HT-29 (cell line): ENCODE measurements at places on chromosomes 5 and 9. TPM values are rescaled to one million over a fixed set of nuclear protein-coding genes. Genes with fewer than 3 reads are reported as not detected.

GRCh38 chr5:139552893-139553575 is 8.1 kb upstream of the UBE2D2 start:
- DNase-seq, result no peak

DNA sequence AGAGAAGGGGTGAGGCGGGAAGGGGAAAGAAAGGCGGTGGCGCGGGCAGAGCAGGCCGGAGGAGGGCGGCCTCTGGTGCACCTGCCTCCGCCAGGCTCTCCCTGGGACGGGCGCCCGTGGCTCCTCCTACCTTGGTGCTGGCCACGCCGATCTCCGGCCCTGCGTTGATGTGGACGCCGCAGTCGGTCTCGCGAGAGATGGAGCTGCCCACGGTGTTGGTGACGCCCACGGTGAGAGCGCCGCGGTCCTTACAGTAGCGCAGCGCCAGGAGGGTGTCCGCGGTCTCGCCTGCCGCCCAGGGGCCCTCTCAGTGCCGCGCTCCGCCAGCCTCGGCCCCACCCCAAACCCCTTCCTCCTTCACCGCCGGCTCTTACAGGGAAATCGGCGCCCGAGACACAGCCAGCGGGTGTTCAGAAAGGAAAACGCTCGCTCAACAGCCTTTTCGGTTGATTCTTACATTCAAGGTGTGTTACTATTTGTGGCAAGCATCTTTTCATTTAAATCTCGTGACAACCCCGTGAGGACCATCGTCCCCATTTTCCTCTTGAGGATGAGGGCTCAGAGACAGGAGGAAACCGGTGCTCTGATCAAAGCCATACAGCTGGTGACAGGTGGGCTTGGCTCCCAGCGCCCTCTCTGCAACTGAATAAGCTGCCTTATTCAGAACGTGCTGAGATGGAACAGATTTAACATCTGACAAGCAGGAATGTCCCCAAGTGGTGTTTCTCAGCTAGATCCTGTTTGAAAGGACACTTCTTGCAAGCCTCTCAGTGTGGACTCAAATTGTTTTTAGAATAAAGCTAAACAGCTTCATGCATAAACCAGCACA is 22.0 kb upstream of the MAPK9 start:
- peak; percentile 89 for DNase-seq

GRCh38 chr5:157309796-157310195 is 43.9 kb downstream of the CYFIP2 start:
- no peak for DNase-seq

DNA sequence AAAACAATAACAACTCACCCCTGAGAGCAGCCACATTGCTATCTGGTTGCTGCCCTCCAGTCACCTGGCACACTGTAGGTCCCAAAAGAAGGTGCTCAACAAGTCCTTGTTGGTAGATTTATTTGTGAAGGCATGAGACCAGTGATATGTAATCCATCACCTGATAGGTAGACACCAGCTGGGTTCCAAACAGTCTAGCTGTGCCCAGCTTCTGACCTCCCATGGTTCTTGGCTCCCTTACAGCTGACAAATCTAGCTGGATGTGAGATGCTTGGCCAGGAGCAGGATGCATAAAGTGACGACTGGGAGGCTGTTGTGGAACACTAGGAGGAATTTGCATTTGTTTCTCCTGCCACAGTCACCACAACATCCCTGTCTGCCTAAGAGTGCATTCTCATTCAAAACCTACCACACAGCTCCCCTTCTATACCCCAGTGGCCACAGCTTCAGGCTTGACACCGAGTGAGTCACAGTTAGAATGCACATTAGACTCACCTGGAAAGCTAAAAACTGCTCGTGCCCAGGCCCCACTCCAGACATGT is 7.8 kb upstream of the VLDLR start:
- no peak for DNase-seq

DNA sequence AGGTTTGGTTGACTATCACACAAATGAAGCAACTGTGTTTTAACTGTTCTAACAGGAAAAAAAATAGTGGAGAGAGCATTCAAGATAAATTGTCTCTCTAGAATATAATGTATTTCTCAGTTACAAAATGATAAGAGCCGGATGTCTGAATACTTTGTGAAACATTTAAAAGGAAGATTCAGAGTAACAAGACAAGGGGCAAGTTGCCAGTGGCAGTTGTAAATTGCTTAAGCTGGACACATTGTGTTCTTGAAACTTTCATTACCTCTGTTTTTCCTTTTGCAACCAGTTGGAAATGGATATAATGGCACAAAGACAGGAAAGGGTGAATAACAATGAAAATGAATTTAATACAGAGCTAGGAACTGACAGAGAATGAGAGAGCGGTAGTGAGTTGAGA is 15.2 kb upstream of the TBCA start:
- DNase-seq, result no peak

KLF9 gene
- 4.0 and 4.4 TPM in 2 replicates for total RNA-seq

GPRIN1 gene
- total RNA-seq, result 4.3 and 5.6 TPM in 2 replicates

CKMT2 gene
- total RNA-seq, result 0.44 TPM in 1 of 2 replicates, not detected in the other

SLU7 gene
- total RNA-seq, result 13.2 and 24.6 TPM in 2 replicates

- DNase-seq, result no peak
Measured at GRCh38 chr9:109355564-109356297, 34.9 kb upstream of the EPB41L4B start.

ACOT12 gene
- not detected in 2 replicates for total RNA-seq

ATG10 gene
- total RNA-seq, result 1.6 and 4.4 TPM in 2 replicates

- DNase-seq, result no peak
Measured at GRCh38 chr5:169350759-169351240, 49.9 kb upstream of the SLIT3 start.

- no peak for DNase-seq
Measured at GRCh38 chr9:124262649-124262972, 4.9 kb downstream of the NEK6 start.

DNA sequence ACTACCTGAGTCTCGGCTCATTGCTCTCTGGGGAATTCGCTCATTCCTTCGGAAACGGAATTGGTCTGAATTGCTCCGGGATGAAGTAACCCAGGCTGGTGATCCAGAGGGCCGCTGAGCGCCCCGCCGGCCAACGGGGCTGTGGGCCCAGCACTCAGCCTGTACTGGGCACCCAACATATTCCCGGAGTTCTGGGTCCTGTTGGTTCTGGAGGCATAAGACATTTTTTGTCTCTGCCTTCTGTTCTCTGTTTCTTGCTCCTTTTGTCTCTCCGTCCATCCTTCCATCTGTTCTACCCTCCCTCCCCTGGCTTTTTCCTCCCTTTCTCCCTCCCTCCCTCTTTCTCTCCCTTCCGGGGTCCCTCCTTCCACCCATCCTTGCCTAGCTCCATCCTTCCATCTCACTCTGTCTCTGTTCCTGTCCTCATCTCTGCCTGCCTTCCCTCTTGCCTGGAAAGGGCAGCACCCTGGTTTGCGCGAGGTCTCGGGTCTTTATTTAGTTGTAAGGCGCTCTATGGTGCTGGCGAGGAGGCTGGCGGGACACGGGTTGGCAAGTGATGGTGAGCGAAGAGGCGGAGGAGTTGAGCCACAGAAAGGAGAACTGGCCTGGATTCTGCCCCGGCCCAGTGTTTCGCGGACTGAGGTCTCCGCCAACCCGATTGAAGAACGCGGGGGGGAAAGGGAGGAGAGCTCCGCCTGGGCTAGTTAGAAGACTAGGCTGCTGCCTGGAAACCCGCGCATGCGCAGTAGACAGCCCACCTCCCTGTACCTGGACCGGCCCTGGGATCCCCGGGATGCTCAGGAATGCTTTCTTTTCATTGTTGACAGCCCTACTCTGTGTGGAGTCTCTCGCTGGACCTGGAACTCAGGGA is 1468.0 kb downstream of the FOXD4L5 start:
- DNase-seq, result peak; percentile 8

PRUNE2 gene
- not detected in 2 replicates for total RNA-seq

DNA sequence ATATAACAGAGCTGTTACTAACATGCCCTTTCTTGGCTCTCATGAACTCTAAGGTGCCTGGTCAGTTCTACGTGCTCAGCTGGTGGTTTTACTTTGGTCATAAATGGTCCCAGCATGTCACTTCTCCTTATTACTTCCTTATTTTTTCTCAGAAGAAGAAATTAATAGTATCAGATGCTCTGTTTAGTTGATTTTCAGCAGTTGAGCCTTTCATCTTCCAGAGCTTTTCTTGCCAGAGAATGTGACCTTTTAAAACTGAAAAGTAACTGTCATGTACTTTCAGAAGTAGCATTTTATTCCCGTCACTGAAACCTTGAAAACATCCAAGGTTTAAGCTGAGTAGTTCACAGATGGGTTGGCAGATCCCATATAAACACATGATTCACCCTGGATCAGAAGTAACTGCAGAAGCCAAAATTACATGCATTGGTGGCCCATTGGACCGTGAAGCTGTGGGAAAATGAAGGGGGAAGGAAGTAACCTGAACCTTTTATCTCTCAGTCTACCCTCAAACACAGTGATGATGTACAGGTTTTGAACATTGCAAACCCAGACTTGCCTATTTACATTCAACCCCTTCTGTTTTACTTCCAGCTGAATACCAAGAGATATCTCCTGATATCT is 50.5 kb downstream of the HACD4 start:
- no peak for DNase-seq

GABRB2 gene
- not detected in 2 replicates for total RNA-seq

AHRR gene
- total RNA-seq, result 3.0 and 5.4 TPM in 2 replicates

DNA sequence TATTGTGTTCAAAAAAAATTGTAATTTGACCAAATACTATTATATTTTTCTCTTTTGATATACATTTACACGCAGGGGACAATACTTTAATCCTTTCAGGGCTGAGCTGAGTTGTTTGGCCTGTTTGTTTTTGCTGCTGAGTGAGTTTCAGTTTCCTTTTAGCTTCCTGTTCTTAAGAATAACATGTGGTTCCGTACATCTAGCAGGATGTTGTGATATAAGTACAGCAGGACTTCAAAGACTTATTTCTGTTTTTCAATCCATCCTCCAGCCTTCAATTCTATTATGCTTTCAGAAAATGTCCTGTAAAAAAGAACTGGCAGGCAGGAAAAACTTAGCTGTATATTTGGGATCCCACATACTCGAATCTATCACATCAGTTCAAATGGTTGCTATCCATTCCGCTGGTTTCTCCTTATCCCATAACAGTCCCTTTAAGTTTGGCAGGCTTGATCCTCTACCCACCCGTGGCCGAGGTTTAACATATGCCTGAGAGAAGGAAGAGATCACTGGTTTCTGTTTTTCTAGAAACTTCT is 1037.3 kb upstream of the ACO1 start:
- peak; percentile 42 for DNase-seq

DNA sequence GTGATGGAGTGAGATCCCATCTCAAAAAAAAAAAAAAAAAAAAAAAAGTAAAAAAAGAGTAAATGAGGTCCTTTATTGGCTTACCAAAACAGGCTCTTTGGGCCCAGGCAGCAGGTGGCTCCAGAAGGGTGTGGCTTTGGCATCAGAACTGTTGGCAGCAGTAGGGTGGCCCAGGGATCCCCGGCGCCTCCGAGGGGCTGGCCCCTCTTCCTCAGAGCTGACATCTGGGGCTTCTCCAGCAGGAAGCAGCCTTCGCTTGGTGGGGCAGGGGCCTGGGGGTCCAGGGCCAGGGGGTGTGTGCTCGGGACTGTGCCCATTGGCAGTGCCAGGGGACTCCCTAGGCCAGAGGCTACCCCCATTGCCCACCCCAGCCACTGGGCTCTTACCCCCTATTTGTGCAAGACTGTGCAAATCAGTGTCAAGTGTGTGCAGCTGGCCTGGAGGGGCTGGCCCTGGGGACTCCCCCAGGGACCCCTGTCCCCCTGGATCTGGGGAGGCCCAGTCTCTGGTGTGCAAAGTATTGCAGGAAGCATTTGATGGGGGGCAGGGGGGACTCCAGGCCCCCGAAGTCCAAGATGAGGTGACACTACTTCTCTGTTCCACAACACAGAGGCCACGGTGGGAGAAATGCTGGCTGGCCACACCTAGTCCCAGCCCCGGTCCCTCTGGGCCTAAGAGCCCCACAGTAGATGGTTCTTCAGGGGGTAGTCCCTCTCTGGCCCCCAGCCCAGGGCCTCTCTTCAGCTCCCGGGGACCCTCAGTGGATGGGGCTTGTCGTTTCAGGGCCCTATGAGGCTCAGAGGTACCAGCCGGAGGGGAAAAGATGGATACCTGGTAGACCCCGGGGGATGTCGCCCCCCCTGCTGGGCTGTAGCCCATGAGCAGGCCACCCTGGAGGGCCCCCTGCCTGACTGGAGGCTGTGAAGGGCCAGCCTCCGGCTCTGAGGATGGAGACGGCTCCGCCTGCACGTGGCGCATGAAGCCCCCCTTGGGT is 4.7 kb upstream of the STOML2 start:
- DNase-seq, result no peak

PITX1 gene
- total RNA-seq, result 41.8 and 49.8 TPM in 2 replicates

DNA sequence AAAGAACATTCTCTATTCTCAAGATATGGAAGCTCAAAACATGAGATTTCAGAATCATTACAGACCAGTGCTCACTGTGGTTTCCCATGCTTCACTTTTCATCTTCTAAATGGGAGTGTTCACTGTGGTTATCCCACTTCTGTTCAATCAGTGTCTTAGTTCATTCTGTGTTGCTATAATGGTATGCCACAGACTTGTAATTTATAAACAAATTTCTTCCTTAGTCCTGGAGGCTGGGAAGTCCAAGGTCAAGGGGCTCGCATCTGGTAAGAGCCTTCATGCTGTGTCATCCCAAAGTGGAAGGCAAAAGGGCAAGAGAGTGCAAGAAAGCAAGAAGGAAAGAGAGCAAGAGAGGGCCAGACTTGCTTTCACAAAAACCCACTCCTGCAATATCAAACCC is 146.3 kb downstream of the TTC39B start:
- DNase-seq, result no peak

DNA sequence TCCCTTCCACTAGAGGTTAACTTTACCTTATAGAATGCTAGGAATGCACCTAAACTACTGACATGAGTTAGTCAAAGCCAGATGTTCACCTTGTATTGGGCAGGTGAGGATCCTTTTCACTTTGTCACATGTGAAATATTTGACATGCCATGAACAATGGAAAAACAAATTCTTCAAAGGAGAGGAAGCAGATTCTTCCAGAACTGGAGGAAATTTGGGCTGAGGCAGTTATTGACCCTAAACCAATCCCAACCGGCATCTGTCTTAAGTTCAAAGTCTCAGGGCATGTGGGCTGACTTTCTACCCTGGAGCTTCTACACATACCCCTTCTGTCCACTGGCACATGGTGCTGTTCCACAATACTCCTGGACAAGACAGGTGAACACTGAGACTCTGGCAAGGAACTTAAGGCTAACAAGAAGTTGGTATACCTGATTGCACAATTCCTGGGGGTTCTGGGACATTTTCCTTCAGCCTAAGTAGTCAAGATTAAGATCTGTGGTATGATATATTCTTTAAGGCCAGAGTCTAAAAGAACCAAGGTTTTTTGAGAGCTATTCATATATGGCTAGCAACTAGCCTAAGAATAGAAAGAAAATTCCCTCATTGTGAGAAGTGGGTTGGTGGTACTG is 2.6 kb downstream of the VLDLR start:
- DNase-seq, result no peak

DNA sequence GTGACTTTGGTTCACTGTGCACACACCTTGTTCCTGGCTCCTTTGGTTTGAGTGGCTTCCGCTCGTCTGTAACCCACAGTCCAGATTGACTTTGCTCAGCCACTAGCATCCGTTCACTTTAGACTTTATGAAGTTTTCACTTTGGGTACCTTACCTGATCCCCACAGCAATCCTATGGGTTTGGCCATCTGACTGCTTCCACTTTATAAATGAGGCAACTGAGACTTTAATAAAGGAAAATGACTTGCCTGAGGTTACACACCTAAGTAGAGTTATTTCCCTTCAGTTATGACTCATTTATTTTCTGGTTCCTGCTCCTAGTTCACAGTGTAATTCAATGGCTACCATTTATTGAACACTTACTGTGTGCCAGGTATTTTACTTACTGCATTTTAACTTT is 94.2 kb upstream of the SAP30L start:
- DNase-seq, result no peak

ANKRD34B gene
- total RNA-seq, result not detected in 2 replicates

TMEM161B gene
- 6.8 and 11.4 TPM in 2 replicates for total RNA-seq

- DNase-seq, result no peak
Measured at GRCh38 chr9:101509572-101509971, 24.1 kb upstream of the RNF20 start.
